ENCODE measurements at places on chromosomes 16 and 17. TPM values are rescaled to one million over a fixed set of nuclear protein-coding genes. Genes with fewer than 3 reads are reported as not detected.

- H3K4me1 ChIP-seq = peaks cover 25% of the 10 kb centered on the region
- no peak overlapping the region for H3K27ac ChIP-seq
- DNase-seq = peak; percentile 54
- no peaks in the 10 kb centered on the region for H3K36me3 ChIP-seq
Measured at GRCh38 chr17:78231991-78232858, 794 bp downstream of the TMEM235 start.

GRCh38 chr16:3950343-3951193 is 70.1 kb upstream of the CREBBP start:
- H3K4me3 ChIP-seq = no peak overlapping the region
- H3K36me3 ChIP-seq = no peaks in the 10 kb centered on the region
- DNase-seq = no peak

DNA sequence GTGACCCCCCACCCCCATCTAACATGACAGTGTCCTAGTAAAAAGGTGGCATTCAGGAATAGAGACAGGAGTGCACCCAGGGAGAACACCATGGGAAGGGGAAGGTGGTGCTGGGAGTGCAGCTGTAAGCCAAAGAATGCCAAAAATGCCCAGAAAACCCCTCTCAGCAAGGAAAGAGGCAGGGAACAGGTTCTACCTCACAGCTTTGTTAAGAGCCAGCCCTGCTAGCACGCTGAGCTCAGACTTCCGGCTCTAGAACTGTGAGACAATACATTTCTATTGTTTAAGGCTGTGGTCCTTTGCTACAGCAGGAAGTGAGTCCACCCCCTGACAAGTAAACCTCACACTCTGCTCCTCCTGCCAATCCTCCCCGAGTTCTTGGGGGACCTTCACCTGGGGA is 302.4 kb upstream of the N4BP1 start:
- no peaks in the 10 kb centered on the region for H3K36me3 ChIP-seq
- H3K4me3 ChIP-seq = no peak overlapping the region
- no peaks in the 10 kb centered on the region for H3K4me1 ChIP-seq
- no peaks in the 10 kb centered on the region for H3K27me3 ChIP-seq
- H3K27ac ChIP-seq = no peak overlapping the region

GRCh38 chr16:21986692-21987246 is 14.1 kb downstream of the PDZD9 start:
- H3K4me1 ChIP-seq = peaks cover 5% of the 10 kb centered on the region
- no peak overlapping the region for H3K4me3 ChIP-seq
- no peak for DNase-seq
- no peak overlapping the region for H3K27ac ChIP-seq

- no peak overlapping the region for H3K27ac ChIP-seq
- H3K27me3 ChIP-seq = no peaks in the 10 kb centered on the region
- H3K4me3 ChIP-seq = no peak overlapping the region
- no peak for DNase-seq
- no peaks in the 10 kb centered on the region for H3K36me3 ChIP-seq
Measured at GRCh38 chr16:54201200-54201599, 85.4 kb downstream of the IRX3 start.

DNA sequence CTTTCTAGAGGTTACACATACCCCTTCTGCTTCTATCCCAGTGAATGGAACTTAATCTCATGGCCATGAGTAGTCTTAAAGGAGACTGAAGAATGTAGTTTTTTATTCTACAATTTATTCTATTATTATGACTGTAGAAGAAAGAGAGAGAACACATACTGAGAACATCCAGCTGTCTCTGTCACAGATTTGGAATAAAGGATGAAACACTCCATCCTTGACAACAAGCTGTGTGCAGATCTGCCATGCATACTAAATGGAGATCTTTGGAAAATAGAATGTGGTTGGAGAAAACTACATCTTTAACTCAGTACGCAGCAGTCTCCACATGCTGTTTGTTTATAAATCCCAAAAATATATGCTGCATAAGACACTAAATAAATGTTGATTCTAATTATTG is 54.1 kb upstream of the NUDT7 start:
- H3K4me3 ChIP-seq = no peak overlapping the region
- no peaks in the 10 kb centered on the region for H3K4me1 ChIP-seq
- no peak for DNase-seq
- no peaks in the 10 kb centered on the region for H3K36me3 ChIP-seq
- no peak overlapping the region for H3K27ac ChIP-seq

GRCh38 chr16:89006036-89006752 is 29.2 kb upstream of the CBFA2T3 start:
- H3K36me3 ChIP-seq = peaks cover 2% of the 10 kb centered on the region
- peaks cover 32% of the 10 kb centered on the region for H3K27me3 ChIP-seq
- H3K27ac ChIP-seq = no peak overlapping the region
- H3K4me3 ChIP-seq = no peak overlapping the region
- H3K4me1 ChIP-seq = peaks cover 18% of the 10 kb centered on the region

GRCh38 chr17:57215317-57215716 is 41.0 kb upstream of the MSI2 start:
- H3K4me1 ChIP-seq = no peaks in the 10 kb centered on the region
- no peak overlapping the region for H3K27ac ChIP-seq
- DNase-seq = no peak
- no peaks in the 10 kb centered on the region for H3K36me3 ChIP-seq

- H3K36me3 ChIP-seq = peaks cover 5% of the 10 kb centered on the region
- DNase-seq = no peak
- no peak overlapping the region for H3K27ac ChIP-seq
Measured at GRCh38 chr17:41383690-41384089, 1.6 kb upstream of the KRT34 start.

DNA sequence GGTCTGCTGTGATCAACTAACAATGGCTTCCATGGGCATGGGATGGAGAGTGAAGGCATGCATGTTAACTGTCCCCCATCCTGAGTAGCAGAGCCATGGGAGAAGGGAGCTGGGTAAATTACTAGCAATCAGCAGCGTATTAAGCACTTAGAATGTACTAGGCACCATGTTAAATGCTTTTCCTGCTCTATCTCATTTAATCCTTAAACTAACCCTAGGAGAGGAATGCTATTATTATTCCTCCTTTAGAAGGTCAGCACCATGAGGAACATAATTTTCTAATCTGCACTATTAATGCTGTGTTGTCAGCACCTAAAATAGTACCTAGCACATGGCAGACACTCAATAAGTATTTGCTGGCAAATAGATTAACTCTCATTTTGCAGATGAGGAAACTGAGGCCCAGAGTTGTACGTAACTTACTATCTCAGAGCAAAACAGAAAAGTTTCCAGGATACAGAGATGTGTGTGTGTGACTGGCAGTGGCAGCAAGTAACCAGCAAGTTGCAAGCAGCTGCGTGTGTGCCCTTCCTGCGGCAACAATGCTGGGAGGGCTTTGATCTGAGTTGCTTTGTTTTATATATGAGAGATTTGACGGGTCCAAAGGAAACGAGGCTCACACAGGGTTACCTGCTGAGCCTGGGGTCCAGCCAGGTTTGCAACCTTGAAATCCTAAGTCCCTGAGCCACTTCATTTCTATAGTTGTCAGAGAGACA is 6.5 kb upstream of the KLHL36 start:
- H3K4me3 ChIP-seq = peak overlapping the region; percentile 75
- peaks cover 6% of the 10 kb centered on the region for H3K27me3 ChIP-seq
- H3K27ac ChIP-seq = peak overlapping the region; percentile 75
- peaks cover 3% of the 10 kb centered on the region for H3K36me3 ChIP-seq

DNA sequence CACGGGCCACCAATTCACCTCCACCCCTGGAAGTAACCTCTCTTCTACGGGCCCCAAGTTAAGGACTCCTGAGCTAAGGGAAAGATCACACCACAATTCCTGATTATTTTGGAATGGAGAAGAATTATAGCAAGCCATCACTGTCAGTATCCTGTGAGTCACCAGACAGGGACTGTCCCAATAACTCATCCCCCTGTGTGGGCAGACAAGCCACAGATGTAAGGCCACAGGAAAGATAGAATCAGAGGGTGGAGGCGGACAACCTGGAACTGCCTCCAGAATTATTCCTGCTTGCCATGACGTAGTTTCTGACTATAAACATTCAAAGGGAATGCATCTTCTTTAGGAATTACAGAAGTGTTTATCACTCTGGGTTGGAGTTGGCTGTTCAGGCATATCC is 5.8 kb upstream of the MYO1D start:
- H3K4me3 ChIP-seq = no peak overlapping the region
- H3K36me3 ChIP-seq = no peaks in the 10 kb centered on the region
- H3K4me1 ChIP-seq = peaks cover 20% of the 10 kb centered on the region

DNA sequence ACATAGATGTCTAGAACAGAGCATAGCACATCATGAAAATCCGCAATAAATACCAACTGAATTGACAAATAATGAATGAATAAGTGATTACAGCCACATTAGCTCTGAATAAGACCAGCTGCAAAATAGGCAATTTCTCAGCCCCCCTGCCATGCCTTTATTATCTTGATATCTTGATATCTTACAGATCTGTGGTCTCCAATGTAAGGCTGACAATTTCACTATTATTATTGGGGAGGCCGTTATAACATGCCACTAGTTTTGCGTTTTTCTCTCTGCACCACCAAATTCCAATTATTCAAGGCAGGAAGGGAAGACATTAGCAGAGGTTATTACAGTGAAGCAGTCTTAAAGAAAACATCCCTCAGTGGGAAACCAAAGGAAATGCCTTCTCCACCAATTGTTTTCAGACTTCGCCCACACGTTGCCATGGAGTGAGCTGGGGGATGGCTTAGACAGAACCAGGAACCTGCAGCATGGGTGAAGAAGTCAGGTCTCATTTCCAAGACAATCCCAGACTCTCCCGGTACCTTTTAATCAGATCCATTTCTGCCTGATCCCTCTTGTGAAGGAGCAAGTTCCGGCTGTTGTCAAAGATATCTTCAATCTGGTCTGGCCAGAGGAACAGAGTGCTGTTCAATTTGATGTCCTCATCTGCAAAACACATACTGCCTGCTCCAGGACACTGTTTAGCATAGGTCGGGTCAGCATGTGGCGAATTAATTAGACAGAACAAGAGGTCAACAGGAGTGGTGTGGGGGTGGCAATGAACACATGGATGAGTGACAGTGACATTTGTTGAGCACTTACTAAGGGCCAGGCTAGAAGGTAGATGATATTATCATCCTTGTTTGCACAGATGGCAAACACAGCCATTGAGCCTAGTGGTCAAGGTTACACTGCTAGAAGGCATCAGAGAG is 46.4 kb downstream of the DNAH3 start:
- H3K4me3 ChIP-seq = no peak overlapping the region
- H3K4me1 ChIP-seq = no peaks in the 10 kb centered on the region
- no peaks in the 10 kb centered on the region for H3K36me3 ChIP-seq
- peaks cover 10% of the 10 kb centered on the region for H3K27me3 ChIP-seq

GRCh38 chr16:51756447-51757123 is 605.5 kb upstream of the SALL1 start:
- H3K27ac ChIP-seq = no peak overlapping the region
- H3K27me3 ChIP-seq = peaks cover under 1% of the 10 kb centered on the region
- no peak overlapping the region for H3K4me3 ChIP-seq

GRCh38 chr17:75090871-75091854 is 3.4 kb downstream of the SLC16A5 start:
- H3K27me3 ChIP-seq = no peaks in the 10 kb centered on the region
- no peak overlapping the region for H3K4me3 ChIP-seq
- no peaks in the 10 kb centered on the region for H3K36me3 ChIP-seq
- H3K27ac ChIP-seq = peak overlapping the region; percentile 13

GRCh38 chr17:16074423-16074822 is 74.8 kb downstream of the TTC19 start:
- no peaks in the 10 kb centered on the region for H3K4me1 ChIP-seq
- no peak for DNase-seq
- no peaks in the 10 kb centered on the region for H3K27me3 ChIP-seq
- no peak overlapping the region for H3K4me3 ChIP-seq

Gene GPR142
- total RNA-seq = not detected

Gene KCNJ18
- total RNA-seq = not detected

Gene NSRP1
- total RNA-seq = 34.7 TPM

Gene MT1E
- total RNA-seq = 94.7 TPM
